ENCODE measurements at places on chromosomes 3 and 15.

GRCh38 chr3:159766563-159767185 lies 222.0 kb upstream of the IL12A start:
- DNase-seq = no peak

GRCh38 chr15:37014137-37014536 lies 86.2 kb downstream of the MEIS2 start:
- DNase-seq = no peak

DNA sequence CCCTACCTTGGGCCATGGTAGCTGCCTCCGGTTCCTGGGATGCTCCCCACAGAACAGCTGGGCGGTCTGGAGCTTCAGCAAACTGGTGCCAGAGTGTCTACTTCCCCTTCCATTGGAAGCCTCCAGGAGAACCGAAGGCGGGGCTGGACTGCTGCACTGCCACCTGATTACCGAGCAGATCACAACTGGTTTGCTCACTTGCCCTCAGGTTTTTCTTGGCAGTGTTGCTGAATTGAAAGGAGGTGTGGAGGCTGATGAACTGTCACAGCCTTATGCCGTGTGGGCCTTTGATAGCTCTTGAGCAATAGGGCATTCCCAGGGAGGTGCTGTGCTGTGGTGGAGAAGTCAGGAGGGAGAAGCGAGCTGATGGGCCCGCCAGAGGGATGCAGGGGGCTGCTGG lies at the start of gene TGM5:
Gene TGM5 (minus strand): TSS at position 95 of the 400 bp plus-strand sequence. CDS start 79 bp downstream, at position 16.
- no peak for DNase-seq

DNA sequence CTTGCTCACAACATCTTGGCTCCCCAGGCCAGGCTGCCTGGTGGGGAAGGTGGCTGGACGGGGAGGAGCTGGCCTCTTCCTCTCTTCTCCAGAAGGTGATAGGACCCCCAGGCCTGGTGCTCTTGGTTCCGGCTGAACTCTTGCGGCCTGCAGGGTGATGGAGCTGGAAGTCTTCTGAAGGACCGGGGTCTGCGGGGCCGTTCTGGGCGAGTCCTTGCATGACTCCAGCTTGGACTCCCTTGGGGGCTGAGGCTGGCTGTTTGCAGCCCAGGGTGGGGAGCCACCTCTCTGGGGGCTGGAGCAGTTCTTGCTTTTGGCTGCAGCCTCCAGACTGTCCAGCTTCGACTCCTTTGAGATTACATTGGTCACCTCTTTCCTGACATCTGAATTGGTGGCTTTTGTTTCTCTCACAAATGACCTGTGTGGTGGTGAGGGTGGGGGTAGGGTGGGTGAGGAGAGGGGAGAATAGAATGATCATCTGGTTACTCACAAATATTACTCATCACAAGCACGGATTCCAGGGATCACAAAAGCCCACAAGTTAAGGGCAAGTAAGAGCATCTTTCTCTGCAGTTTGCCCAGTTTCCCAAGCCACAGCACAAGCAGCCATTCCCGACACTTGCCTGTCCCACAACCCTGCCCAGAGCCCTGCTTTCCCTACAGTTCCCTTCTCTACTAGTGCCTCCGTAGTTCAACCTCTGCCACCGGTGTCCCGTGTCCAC lies 149.1 kb upstream of the HACD2 start:
- no peak for DNase-seq

DNA sequence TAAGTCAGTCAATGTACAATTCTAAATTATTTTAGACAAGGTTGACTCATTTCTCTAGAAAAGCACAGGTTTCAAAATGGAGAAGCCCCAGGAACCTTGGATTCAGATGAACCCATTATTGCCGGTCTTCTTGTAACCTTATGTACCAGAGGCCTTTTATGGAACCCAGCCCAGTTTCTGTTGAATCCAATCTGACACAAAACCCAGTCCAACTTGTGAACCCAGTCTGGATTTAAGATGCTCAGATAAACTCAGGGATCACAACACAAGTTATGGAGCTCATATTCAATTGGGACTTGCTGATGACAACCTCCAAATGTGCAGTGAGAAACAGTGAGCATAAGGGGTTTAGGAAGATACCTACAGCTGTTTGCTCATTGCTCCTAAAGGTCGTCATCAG lies 16.4 kb upstream of the B4GALT4 start:
- no peak for DNase-seq

DNA sequence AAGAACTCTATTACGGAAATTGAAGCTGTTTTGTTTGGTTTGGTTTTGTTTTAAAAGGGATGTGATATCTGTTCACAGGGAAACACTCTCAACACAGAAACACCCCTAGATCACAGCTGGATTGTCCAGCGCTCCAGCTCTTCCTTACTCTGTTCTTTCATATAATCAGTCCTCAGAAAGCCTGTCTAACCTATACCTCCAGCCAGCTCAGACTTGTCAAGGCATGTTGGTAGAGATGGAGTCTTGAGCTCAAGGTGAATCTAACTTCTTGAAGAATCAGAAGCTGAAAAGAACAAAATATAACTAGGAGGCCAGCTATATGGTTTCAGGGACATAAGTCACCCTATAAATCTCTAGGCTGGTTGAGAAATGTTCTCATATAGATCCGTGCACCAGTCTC lies 110.2 kb upstream of the EPHA3 start:
- DNase-seq = no peak

GRCh38 chr15:34717729-34718128 lies 37.1 kb downstream of the GJD2 start:
- no peak for DNase-seq

DNA sequence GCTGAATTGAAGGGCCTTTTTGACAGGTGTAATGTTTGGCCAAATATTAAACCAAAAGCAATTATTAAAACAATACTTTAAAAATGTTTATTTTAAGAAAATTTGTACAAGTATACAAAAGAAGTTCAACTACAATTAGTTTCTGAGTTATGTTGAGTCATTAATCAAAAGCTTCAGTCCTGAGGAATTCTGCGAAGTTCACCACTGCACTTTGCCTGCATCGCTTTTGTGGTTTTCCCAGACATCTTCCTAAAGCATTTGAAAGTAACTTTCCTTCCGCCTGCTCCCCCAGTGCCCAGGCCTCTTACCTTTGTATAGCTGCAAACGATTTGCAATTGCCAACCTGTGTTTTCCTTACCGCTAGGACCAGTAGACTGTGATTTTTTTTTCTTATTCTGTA lies 69.5 kb downstream of the KCNAB1 start:
- no peak for DNase-seq

- no peak for DNase-seq
These were observed 203.5 kb downstream of the RSRC1 start for GRCh38 chr3:158313338-158313927.

- no peak for DNase-seq
These were observed 492 bp upstream of the HIGD1A start for GRCh38 chr3:42804831-42805132.

DNA sequence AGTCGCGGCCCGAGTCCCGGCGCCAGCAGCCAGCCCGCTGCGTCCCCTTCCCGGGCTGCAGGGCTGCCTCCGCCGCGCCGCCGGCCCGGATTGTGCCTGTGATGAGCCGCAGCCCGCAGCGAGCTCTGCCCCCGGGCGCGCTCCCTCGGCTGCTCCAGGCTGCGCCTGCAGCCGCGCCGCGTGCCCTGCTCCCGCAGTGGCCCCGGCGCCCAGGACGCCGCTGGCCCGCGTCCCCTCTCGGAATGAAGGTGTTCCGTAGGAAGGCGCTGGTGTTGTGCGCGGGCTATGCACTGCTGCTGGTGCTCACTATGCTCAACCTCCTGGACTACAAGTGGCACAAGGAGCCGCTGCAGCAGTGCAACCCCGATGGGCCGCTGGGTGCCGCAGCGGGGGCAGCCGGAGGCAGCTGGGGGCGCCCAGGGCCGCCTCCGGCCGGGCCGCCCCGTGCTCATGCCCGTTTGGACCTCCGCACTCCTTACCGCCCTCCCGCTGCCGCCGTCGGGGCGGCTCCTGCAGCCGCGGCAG lies 1.2 kb downstream of the CHST2 start:
- peak; percentile 49 for DNase-seq

DNA sequence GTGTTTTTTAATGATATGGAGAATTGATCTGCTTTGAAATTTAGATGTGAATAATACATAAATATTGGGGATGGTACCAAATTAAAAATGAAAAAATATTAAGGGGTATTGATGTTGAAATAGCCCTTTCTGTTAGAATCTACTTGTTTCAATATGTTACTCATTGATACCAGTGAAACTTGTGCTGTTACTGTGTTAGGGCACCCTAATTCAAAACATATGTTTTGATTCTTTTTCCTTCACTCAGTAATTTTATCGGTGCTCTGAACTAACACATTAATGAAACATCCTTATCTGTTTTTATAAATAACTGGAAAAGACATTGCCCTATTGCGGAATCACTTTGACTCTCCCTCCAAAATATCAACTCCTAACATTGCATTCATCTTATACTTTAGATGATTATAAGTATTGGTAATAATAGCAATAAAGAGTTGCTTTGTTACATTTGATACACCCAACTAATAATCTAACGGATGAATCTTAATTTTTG lies 52.0 kb upstream of the CCNB2 start:
- no peak for DNase-seq

DNA sequence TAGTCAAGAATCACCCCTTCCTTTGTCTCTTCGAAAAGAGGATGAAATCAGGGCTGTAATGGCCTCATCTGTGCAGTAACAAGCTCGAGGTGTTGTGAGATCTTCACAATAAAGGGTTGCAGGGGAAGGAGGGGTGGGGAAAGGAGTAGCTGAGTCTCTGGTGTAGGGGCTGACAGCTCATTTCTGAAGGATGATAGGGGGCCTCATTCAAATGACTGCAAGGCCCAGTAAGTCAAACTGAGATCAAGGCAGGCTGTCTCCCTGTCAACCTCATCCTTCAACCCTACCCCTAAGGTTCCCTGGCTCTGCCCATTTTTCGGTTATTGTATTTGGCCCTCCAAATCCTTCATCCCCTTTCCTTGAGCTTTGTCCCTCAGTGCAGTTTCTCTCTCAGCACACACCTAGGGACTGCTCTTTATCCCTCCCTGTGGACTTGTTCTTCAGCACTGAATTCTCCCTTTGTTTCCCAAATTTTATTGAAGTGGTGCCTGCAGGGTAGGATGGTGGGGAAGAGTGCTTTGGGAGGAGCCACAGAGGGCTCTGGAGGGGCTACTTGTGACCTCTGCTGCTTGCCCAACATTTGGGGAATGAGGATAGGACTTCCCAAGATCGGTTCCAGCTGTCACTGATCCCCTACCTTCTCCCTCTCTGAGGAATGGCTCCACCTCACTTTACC lies 38.1 kb downstream of the ZNF589 start:
- DNase-seq = no peak

DNA sequence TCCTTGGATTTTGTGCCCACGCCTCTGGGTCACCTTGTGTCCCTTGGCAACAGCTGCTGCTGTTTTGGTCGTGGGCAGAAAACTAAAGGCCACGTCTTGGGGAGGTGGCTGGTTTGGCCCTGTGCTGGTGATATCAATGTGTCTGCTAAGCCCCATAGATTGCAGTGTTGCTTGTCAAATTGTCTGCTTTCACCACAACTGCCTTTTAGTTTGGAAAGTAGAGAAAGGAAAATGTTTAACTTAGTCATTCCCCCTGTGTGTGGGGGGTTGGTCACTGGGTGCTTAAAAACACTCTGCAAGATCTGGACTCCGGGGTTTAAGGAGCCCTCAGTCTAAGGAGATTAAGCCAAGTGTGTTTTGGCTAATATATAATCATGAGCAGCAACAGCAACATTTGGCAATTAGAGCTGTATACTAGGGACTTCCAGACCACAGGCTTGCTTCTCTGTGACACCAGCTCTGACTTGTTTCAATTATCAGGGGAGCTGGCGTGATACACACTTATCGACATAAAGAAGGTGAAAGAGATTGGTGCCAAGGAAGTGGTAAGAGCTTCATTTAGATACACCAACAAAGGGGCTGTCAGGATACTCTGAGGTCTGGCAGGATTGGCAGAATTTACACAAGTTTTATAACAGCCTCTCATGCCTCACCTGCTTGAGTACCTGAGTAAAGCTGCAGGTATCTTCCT lies 3.5 kb downstream of the SMAD3 start:
- no peak for DNase-seq

DNA sequence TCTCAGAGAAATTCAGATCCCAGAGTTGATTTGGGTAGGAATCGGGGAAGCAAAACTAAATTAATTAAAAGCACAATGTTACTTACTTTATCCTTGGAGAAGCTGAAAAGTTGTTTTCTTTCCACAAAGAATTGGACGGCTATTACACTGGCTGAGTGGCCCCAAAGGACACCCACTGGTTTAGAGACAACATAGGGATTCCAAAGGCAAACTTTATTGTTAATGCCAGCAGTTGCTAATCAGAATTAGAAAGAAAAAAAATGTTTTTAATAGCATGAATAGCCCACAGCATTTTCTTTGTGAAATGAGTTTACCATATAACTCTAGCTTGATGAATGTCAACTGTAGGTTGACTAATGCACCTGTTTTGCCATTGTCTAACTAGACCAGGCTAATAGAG lies 51.7 kb downstream of the WDR49 start:
- no peak for DNase-seq

GRCh38 chr3:99365396-99365795 lies 273.0 kb upstream of the COL8A1 start:
- DNase-seq = no peak

DNA sequence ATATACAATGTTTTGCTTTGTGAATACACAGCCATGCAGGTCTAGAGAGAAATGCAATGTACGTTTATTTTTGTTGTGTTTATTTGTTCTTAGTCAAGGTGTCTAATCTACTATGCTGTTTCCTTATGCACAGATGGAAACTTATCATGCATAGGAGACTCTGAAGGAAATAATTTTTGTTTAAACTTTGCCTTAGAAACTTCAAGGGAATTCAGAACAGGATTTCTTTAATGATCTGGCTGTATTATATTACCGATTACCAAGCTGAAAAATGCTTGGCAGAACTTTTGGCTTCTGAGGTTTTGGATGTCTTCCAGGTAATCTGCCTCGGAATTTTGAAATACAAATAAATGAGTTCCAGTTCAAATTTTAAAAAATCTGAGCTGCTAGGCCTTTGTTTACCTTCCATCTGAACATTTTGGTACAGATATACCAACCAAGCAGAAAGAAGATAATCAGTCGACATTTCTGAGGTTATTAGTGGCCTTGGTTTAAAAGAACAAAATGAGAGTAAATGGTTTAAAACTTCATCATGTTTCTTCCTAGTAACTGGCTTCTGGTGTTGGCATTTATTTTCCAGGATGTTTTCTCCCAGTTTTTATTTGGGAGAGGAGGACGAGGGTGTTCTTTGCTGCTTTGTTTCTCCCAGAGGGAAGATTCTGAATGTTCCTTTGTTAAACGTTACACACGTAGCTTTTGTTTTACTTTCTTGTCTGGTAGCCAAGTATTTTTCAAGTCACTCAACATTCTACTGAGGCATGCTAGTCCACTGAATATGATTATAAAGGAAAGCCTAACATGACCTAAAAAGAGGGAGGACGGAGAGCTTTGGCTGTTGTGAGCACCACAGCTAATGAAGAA lies 421.8 kb upstream of the TBL1XR1 start:
- no peak for DNase-seq

GRCh38 chr3:192130534-192131132 lies 596.7 kb downstream of the FGF12 start:
- DNase-seq = peak; percentile 5

- no peak for DNase-seq
These were observed 1.6 kb downstream of the NOX5 start for GRCh38 chr15:69016021-69016595.

GRCh38 chr3:165830746-165831145 lies 6.5 kb downstream of the BCHE start:
- no peak for DNase-seq

GRCh38 chr3:172614340-172615274 lies 91.4 kb upstream of the TNFSF10 start:
- DNase-seq = no peak
